Neuronal stem cell (in vitro differentiated cells): ENCODE measurements at places on chromosomes 7 and 10.

- no peak for DNase-seq
Measured at GRCh38 chr10:125848857-125849256, 25.5 kb downstream of the BCCIP start.

DNA sequence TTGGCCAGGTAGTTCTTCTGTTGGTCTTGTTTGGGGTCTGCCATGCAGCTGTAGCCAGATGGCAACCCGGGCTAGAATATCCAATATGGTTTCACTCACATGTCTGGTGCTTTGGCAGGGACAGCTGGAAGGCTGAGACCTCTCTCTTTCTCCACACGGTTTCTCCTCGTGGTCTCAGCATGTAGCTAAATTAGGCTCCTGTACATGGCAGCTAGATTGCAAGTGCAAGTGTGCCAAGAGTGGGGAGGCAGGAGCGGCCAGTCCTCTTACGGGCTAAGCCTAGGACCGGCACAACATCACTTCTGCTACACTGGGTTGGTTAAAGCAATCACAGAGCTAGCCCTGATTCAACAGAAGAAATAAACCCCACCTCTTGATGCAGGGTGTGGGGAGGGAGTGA lies 9.3 kb upstream of the PDE1C start:
- DNase-seq, result no peak

- no peak for DNase-seq
Measured at GRCh38 chr10:93465806-93466675, 16.1 kb downstream of the MYOF start.

GRCh38 chr10:89351412-89351779 lies 23.6 kb downstream of the IFIT3 start:
- no peak for DNase-seq

- no peak for DNase-seq
Measured at GRCh38 chr10:45427262-45427969, 53.4 kb downstream of the ALOX5 start.

DNA sequence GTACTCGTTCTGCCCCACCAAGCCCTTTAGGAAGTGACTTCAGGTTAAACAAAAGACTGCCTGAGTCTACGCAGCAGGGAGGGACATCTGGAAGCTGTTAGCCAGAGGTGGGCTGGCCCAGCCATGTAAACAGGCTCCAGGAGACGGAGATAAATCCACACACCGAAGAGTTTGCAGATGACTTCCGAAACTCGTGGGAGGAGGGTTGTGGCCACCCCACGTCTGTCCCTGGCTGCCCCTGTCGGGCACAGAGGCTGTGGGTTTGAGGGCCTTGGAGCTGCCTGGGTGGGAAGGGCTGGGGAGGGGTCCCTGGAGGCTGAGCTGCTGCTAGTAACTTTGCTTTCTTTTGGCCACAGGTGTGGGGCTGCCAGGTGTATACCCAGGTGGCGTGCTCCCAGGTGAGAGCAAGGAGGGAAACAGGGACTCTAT lies 15.6 kb downstream of the ELN start:
- DNase-seq, result no peak

DNA sequence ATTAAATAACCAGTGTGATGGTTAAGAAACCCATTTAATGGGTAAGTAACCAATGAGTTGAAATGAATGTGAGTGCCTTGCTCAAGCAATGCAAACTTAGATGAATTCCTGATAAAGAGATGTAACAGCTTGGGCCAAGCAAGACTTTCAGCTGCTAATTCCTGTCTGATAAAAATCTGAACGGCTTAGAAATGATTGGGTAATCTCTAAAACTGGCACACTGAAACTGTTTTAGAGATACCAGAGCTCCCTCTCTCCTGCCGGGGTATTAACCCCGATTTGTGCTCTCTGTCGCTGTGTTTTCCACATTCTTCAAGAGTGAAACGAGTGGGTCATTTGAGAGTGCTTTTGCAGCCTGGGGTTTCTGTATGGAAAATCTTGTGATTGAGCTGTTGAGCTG lies 534.9 kb upstream of the GALNT17 start:
- DNase-seq, result no peak

GRCh38 chr7:91556956-91557650 lies 292.9 kb downstream of the FZD1 start:
- no peak for DNase-seq

DNA sequence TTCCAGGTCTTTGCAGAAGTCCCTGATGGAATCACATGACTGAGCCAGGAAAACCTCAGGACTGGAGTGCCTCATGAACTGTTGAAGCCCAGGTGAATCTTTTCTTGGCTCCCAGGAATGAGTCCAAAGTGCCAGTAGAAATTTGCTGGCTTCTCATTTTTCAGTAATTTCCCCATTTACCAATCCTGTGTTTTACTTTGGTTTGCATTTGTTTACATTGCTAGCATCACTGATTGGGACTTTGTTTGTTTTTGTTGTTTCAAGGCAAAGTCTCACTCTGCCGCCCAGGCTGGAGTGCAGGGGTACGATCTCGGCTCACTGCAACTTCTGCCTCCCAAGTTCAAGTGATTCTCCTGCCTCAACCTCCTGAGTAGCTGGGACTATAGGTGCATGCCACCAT lies 1.6 kb upstream of the ZNF12 start:
- no peak for DNase-seq

DNA sequence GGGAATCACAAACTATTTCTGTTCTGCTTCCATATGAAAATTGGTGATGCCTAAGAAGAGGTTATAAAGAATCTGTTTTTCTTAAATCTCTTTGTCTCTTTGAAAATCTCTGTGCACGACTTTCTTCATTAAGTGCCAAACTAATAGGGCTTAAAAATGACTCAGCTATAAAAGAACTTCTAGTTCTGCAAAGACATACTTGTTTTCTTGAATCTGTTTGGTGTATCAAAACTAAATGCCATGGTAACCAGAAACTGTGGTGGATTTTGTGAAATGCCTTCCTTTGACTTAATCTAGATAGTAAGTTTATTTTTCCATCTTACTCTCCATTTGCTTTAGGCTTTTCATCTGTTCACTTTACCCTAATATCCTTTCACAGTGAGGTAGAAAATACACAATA lies 417.8 kb downstream of the PARD3 start:
- no peak for DNase-seq

DNA sequence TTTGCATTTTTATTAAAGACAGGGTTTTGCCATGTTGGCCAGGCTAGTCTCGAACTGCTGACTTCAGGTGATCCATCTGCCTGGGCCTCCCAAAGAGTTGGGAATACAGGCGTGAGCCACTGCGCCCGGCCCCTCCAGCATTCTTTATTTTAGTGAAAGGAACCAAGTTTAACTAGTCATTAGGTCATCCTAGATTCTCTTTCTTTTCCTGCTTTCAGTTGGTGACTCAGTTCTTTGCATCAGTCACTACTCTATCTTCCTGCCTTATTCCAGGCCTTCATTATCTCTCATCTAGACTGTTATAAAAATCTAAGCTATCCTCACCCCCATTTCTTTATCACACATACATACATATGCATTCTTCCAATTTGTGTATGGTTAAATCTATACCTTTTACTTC lies 63.7 kb downstream of the PRSS58 start:
- DNase-seq, result no peak

DNA sequence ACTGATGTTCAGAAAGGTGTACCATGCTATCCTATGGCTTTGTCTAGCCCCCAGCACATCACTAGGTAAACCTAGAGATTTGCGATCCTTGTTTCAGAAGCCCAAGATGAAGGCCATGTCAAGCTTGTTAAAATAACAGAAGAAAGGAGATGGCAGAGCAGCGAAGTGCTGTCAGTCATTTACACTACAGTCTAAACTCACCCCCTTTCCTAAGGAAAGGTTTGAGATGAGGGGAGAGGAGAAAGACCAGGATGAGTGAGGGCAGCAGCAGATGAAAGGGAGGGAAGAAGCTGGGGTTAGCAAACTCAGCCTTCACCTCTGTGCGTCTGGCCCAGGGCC lies 74.8 kb downstream of the PROSER2 start:
- DNase-seq, result no peak

- no peak for DNase-seq
Measured at GRCh38 chr7:35749556-35749955, 51.3 kb upstream of the SEPTIN7 start.

DNA sequence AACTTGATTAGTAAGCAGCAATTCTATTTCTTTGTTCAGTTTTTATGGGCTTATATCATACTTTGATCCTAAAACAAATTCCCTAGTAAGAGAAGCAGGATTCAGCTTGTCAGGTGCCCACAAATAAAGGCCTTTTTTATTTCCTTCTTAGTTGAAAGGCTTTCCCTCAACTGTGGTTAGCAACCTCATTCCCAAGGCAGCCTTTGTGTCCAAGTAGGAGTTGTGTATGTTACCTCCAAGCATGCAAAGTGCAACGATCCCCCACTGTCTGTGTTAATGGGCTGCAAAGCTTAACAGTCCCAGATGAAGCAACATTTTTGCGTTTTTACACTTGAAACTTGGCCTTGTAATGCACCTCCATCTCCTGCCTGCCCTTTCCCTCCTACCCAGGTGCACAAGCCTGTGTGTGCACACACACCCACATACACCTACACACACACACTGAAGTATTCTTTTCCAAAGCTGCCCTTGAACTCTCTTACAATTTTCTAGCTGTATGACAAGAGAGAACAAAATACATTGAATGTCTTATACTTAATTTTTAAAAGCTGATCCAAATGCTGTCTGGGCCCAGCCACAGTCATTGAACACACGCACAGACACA lies 278.2 kb downstream of the SNX13 start:
- no peak for DNase-seq

DNA sequence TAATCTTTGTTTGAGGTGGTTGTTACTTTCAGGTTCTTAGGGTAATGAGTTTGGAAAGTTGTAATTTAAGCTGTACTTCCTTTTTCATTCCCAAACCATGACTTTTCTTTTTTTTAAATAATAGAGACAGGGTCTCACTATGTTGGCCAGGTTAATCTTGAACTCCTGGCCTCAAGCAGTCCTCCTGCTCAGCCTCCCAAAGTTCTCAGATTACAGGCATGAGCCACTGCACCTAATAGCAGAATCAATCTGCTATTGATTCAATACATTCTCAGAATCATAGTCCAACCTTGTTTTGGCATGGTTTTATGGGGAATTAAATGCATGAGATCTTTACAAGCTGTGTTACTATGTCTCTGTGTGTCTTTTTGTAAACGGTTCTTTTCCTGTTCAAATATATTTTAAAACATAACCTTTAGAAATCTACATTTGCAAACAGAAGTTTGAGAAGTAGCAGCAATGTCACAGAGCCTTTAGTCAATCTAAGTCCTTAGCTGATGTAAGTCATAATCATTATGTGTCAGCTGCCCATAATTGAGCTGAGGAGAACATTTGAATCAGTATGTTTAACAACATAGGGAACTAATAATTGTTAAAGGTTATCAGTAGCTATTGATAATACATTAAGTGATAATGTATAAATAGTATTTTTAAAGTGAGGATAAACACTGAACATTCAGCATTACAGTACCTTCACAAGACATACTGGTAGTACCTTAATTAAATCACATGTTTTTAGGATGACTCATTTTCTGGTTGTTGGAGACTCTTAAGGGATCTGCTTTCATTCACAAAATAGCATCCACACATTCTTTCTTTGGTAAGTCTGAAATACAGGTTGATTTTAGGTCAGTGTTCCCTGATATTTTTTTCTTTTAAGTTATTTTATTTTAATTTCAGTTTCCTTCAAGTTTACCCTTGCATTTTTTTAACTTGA lies 8.8 kb downstream of the INPP5F start:
- no peak for DNase-seq

GRCh38 chr7:40887099-40887498 lies 752.3 kb downstream of the SUGCT start:
- no peak for DNase-seq

DNA sequence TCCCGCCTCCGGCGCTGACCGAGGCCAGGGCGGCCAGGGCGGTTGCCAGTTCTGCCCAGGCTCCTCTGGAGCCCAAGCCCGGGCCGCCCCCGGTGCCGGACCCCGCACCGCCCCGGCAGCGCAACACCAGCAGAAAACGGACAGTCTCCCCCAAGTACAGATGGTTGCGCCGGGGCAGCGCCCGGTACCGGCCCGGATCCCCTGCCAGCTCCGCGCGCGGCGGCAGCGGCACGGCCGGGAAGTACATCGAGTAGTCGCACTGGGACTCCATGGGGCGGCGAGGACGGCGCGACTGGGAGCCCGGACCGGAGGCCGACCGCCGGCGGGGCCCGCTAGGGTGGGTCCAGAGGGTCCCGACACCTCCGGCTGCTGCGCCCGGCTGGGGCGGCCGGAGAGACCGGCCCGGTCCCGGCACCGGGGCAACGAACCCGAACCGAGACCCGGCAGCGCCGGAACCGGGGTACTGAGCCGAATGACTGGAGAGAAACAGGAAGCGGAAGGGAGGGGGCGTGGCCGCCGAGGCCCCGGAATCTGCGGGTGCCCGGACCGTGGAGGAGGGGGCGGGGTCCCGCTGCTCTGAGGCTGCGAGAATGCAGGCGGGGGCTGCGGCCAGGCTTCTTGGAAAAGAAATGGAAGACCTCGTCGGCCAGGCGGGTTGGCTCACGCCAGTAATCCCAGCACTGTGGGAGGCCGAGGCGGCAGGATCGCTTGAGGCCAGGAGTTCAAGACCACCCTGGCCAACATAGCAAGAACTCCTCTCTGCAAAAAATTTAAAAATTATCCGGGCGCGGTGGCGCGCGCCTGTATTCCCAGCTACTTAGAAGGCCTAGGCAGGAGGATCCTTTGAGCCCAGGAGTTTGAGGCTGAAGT lies at the start of gene TRAPPC14:
TRAPPC14 (minus strand) TSS at position 495 of the 870 bp plus-strand sequence; CDS start at position 271, 224 bp downstream.
- DNase-seq, result peak; percentile 87

DNA sequence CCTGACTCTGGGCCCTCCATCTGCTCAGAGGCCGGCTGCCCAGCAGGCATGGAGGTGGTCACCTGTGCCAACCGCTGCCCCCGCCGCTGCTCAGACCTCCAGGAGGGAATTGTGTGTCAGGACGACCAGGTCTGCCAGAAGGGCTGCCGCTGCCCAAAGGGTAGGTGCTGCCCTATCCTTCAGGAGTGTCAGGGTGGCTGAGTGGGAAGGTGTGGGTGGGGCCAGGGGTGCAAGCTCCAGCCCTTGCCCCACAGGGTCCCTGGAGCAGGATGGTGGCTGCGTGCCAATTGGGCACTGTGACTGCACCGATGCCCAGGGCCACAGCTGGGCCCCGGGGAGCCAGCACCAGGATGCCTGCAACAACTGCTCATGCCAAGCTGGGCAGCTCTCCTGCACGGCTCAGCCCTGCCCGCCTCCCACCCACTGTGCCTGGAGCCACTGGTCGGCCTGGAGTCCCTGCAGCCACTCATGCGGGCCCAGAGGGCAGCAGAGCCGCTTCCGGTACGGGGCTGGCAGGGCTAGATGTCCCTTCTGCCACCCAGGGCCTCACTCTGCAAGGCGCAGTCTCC lies 17.5 kb upstream of the ZNF862 start:
- no peak for DNase-seq

DNA sequence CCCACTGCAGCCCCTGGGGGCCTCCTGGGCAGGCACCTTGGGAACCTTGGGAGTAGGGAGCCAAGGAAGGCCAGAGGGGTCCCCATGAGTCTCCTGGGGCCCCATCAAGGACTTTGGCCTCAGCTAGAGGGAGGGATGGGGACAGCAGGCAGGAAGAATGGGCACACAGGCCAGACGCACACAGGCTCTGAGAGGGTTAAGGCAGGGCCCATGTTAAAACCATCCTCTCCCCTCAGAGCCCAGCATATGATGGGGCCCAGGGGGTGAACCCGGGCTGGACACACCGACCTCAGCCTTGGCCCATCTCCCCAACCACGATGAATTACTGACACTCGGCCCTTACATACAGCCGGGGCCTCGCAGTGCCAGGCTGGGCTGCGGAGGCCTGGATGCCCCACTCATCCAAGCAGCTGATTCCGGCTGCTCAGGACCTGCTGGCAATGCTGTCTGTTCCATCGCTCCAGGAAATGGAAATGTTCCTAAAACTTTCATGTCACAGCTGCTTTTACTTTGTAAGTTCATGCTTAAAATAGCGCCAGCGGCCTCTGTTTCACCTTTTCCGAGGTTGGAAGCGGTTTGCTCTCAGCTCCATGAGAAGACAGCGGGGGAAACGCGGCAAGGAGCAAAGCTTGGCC lies 17.3 kb upstream of the INPP5A start:
- no peak for DNase-seq

GRCh38 chr7:27137640-27138315 lies 5.7 kb downstream of the HOXA5 start:
- DNase-seq, result no peak
